NCI-H446 (cell line): ENCODE measurements at places on chromosomes 2 and 18.

- DNase-seq: no peak
Measured at GRCh38 chr2:17441790-17442189, 76.5 kb downstream of the RAD51AP2 start.

GRCh38 chr2:64342195-64343099 is 111.5 kb upstream of the LGALSL start:
- no peak for DNase-seq

DNA sequence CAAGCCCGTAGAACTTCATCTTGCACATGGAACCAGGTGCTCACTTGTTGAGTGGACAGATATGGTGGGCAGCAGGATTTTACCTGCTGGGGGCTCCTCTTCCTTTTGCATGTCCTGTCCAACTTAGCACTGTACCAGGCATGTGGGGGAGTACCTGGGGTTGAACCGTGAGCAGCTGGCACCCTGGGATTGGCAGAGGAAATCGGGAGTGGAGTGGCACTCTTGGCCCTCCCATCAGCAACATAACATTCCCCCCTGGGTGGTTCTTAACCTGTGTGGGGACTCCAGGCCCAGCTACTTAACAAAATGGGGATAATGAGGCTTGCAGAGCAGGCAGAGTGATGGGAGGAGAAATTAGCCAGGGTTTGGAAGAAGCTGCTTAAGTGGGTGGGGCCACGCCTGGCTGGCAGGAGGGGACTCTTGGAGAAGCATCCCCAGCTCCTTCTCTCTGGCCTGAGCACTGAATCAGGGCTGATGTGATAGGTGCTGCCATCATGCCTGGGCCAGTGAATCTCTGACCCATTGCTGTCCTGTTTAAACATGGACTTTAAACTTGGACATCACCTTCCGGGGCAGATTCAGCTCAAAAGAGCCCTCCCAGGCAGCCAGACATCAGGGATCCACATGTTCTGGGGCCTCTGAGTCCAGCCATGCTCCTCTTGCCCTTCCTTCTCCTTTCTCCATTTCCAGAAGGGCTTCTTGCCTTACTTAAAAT is 15.5 kb downstream of the FOSL2 start:
- DNase-seq: no peak

- no peak for DNase-seq
Measured at GRCh38 chr2:188444106-188444835, 152.6 kb downstream of the GULP1 start.

DNA sequence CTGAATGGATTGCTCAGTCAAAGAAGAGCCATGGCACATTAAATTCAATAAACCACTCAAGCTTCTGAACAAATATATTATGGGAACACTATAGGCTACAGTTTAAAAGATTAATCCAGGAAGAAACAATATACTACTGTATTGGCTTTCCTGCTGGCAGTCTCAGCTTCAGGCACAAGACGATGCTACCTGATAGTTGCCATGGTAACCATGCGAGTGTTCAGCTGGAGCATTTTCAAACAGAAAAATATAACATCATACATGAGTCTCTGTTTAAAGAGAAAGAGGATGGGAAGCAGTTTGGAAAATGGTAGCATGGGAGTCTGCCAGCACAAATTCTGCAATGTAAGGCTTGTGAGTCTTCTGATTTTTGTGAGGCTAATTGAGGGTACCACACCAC is 65.9 kb upstream of the CPO start:
- no peak for DNase-seq
